CD4-positive, alpha-beta T cell treated with Interleukin-1 beta for 1 hour (primary cell): ENCODE measurements at places on chromosomes 2 and 18.

GRCh38 chr2:36486521-36487044, 111.4 kb downstream of the FEZ2 start:
- no peak for DNase-seq

DNA sequence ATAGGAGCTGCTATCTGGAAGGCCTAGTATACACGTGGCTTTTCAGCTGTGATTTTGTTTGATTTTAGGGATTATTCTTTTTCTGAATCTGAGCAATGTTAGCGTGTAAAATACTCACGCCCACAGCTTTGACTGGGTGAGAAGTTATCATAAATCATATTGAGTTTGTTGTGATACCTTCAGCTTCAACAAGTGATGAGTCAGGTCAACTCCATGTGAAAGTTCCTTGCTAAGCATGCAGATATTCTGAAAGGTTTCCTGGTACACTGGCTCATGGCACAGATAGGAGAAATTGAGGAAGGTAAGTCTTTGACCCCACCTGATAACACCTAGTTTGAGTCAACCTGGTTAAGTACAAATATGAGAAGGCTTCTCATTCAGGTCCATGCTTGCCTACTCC, at the start of gene GKN1:
GKN1 (plus strand) TSS at position 386 of the 400 bp plus-strand sequence. CDS start 42 bp downstream, outside the sequence.
- DNase-seq, result no peak

GRCh38 chr2:112646102-112646719, 472 bp downstream of the SLC20A1 start:
- DNase-seq, result no peak

- no peak for DNase-seq
Observed at GRCh38 chr18:38244480-38244879, 678.9 kb upstream of the CELF4 start.

- DNase-seq, result no peak
Observed at GRCh38 chr2:200451511-200451910, 58.4 kb downstream of the KCTD18 start.

GRCh38 chr2:128901572-128902391, 583.1 kb upstream of the HS6ST1 start:
- no peak for DNase-seq

GRCh38 chr18:11800566-11801334, 50.5 kb upstream of the CHMP1B start:
- DNase-seq, result no peak

DNA sequence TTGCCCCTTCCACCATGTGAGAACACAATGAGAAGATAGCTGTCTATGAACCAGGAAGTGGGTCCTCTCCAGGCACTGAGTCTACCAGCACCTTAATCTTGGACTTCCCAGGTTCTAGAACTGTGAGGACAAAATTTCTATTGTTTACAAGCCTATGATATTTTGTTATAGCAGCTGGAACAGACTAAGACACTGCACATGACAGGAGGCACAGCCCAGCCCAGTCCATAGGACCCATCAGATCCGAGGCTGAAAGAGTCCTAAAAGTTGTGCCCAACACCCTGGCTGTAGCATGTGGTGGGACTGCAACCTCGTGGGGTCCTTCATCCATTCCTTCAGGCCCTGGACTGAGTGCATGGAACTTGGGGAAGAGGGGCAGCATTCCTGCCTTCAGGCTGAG, 48.4 kb upstream of the YWHAQ start:
- no peak for DNase-seq
